Epithelial cell of esophagus (primary cell): ENCODE measurements at places on chromosomes 1 and 21.
A peak's percentile ranks its signal among the peaks of the same experiment; 100 is the strongest.

GRCh38 chr1:27152829-27153548, 1.9 kb downstream of the SLC9A1 start:
- DNase-seq, result peak; percentile 77

GRCh38 chr1:10132316-10132715, 78.1 kb upstream of the KIF1B start:
- no peak for DNase-seq

- DNase-seq, result no peak
These were observed 23.5 kb downstream of the UBE2G2 start for GRCh38 chr21:44778094-44778493.

- DNase-seq, result no peak
These were observed 11.0 kb downstream of the BECN2 start for GRCh38 chr1:241968611-241969010.

GRCh38 chr1:176829261-176829660, 335.3 kb downstream of the ASTN1 start:
- DNase-seq, result peak; percentile 18

DNA sequence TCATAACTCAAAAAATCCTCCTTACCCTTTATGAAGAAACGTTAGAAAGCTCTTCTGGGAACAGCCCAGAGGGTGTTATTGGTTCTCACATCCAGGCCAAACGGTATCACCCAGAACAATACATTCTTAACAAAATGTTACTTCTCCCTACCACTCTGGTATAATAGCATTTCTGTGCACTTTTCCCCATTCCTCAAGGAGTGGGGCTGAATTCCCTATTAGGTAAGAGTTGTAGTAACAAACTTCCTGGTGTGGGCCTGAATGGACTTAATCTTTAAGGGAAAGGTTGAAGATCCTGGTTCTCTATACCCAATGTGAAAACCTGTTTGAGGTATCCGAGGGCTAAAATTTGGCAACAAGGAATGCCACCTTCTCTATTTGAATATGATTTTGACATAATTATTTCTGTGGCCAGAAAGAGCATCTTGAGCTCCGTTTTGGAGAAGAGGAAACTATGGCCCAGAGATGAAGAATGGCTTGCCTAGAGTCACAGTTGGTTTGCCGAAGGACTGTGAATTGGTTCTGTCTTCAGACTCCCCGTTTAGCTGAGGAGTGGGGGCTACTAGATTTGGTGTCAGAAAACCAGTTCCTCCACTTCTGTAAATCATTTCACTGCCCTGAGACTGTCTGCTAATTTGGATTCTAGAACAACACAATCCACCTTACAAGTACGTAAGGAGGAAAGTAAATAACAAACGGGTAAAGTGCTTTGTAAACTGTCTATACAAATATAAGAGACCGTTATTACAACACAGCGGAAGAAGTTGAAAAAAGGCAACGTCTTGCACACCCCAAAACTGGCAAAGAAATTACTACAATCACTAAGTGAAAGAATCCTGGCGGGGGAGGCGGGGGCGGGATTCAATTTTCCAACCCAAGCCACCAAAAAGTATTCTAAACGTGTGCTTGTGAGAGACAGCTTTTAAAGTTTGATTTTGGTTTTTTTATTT, 2.3 kb downstream of the ANP32E start:
- peak; percentile 20 for DNase-seq

DNA sequence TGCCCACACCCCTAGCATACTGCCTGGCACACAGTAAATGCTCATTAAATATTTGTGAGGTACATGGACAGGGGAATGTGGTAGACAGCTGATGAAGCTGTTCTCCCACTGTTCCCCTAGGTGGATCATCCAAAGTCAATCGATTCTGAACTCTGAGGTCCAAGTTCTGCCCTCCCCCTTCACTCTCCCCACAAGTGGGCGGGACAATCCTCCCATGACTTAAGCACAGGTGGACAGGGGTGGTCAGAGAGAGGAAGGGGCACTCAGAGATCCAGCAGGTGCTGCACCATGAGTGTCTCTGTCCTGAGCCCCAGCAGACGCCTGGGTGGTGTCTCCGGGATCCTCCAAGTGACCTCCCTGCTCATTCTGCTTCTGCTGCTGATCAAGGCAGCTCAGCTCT, at the start of gene CYP4A22:
Gene CYP4A22 (plus strand): TSS at position 244 of the 400 bp plus-strand sequence. CDS start 45 bp downstream, at position 289.
- no peak for DNase-seq

GRCh38 chr1:35629051-35629450, 12.3 kb downstream of the PSMB2 start:
- DNase-seq, result no peak

DNA sequence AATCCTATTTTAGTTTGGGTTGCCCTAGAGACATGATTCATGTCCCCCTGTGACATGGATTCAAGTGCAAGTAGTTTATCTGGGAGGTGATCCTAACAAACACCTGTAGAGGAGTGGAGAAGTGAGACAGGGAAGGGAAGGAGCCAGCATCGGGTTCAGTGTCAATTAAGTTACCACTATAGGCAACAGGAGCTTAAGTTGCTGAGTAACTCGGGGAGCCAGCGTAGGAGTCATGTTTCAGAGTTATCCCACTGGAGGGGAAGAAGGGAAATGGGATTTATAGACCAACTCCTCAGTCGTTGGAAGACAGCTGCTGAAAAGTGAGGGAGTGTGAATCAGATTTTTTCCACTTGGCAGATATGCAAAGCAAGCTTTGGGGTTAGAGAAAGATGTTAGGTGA, 54.9 kb downstream of the SLC30A7 start:
- peak; percentile 9 for DNase-seq
